LoVo (cell line): ENCODE measurements at places on chromosomes 4 and X.

- peak; percentile 8 for DNase-seq
Measured at GRCh38 chr4:71270901-71271300, 67.9 kb upstream of the SLC4A4 start.

DNA sequence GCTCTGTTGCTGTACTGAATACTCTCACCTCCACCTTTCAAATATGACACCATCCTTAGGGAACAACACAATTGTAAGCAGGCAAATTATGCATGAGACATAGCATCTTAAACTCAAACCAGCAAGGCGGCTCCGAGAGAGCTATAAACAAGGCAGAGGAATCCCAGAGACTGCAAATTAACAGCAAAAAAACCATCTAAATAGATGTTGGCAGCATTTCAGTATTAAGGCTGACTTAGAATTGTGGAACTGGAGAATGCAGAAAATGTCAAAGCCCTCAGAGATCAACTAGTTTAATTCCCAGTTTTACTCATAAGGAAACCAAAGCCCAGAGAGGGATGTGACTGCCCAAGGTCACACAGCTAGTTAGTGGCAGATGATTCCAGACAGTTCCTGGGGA lies 37.2 kb upstream of the SPANXC start:
- no peak for DNase-seq

DNA sequence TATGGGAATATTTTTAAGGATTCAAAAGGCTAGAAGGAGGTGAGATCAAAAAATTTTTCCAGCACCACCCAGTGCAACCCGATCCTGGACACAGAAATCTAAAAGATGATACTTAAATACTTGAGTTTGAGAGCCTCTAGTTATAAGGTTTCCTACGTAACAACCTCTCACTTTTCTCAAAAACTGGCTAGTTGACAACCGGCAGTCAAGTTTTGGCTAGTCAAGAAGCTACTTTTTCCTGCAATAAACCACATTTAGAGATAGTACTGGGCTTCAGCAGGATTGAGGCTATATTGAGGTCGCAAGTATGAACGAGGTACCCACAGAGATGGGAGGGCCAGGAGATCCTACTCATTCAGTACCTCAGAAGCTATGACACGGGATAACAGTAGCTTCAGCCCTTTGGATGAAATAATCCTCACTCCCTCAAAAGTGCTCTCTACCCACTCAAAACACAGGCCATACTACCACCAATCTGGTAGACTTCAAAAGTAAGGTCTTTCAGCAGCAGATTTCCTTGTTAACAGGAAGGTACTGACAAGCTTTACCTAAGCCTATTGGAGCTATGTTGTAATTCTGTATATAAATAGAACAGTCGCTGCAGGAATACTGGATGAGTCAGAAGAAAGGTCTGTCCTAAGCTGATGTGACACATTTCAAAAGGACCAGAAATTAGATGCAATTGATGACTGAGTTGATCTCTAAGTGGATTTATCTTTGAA lies 1.5 kb upstream of the TSPAN5 start:
- DNase-seq = peak; percentile 49

DNA sequence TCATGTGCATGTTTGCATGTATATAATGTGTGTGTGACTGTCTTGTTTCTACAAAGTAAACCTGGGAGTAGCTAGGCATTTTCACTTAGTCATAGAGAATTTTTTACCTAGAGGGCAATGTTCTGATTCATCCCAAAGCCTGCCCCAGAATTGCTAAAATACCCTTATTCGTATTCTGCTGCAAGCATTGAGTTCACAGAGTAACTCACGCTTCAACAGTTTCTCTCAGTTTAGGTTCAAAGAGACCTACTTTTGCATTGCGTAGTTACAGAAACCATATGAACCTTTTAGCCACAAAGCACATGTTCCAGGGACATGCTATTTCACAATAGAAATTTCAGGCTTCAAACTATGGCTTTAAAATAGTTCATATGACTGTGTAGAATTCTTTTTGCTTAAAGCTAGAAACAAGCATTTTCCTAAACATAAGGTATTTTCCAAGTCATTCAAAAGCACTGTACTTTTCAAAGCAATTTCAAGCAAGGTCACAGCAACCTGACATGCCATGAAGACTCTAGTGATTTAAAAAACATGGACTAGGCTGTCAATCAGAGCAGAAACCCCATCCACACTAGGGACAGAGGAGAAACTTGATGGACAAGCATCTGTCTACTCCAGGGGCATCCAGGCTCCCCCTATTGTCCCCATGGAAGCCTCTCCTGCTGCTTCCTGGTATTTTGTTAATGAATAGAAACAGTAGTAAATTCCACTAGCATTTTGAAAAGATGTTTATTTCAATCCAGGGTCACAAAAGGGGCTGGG lies 81.5 kb upstream of the MAPK10 start:
- DNase-seq = no peak

GRCh38 chr4:14864365-14865030 lies 137.8 kb upstream of the CPEB2 start:
- DNase-seq = no peak

DNA sequence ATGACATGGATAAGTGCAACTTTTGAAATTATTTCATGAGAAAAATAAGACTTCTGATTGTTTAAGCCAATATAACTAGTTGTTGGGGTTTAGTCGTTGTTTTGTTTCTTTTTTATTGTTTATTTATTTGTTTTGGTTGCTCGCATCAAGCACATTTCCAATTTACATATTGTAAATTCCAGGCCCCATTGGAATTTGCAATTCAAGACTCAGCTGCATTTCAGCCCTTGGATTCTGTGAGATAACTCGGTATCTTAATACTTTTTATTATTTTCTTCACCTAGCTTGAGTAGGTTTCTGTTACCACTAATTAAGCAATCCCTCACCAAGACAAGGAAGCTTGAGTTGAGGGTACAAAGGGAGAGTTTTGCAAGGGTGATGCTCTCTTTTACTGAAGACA lies 318.3 kb upstream of the GATB start:
- no peak for DNase-seq

DNA sequence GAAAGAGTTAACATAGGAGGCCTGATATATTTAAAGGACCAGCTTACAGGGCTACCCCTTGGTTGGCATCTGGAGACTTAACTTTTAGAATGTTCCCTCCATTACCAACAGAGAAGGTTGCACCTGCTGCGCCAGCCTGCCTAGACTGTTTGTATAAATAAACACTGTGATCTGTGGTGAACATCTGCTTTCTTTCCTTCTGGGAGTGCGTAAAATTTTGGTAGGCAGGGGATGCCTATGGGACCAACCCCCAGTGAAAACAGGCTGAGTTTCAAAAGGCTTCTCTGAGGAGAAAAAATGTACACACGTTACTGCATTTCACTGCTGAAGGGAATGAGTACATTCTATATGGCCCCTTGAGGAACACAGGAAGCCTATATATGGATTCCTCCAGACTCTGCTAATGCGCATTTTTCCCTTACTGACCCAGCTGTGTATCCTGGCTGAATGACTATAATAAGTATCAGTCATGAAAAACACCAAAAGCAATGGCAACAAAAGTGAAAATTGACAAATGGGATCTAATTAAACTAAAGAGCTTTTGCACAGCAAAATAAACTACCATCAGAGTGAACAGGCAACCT lies 13.8 kb downstream of the CENPC start:
- no peak for DNase-seq

GRCh38 chr4:1183985-1184773 lies 11.8 kb upstream of the SPON2 start:
- DNase-seq = no peak
